ENCODE measurements at places on chromosomes 5 and 9.

- peak; percentile 89 for DNase-seq
These were observed 44.2 kb downstream of the SH3PXD2B start for GRCh38 chr5:172410160-172410559.

GRCh38 chr5:143471041-143471509 lies 67.6 kb upstream of the NR3C1 start:
- DNase-seq: peak; percentile 46

DNA sequence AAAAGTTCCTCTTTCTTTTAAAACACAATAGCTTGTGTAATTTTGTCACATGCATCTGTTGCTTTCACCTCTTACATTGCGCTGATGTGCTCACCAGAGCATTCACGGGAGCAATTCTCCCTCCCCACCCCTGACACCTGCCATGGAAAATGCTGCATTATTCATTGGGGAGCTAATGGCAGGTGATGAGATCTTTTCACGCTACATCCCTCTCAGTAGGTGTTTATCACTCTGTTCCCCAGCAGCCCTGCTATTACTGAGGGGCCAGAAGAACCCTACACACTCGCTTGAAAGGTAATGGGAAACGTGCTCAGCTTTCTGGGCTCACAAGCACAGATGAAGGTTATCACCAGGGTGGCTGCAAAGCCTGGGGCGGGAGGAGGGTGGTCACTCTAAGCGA lies 398.0 kb downstream of the PSAT1 start:
- no peak for DNase-seq

DNA sequence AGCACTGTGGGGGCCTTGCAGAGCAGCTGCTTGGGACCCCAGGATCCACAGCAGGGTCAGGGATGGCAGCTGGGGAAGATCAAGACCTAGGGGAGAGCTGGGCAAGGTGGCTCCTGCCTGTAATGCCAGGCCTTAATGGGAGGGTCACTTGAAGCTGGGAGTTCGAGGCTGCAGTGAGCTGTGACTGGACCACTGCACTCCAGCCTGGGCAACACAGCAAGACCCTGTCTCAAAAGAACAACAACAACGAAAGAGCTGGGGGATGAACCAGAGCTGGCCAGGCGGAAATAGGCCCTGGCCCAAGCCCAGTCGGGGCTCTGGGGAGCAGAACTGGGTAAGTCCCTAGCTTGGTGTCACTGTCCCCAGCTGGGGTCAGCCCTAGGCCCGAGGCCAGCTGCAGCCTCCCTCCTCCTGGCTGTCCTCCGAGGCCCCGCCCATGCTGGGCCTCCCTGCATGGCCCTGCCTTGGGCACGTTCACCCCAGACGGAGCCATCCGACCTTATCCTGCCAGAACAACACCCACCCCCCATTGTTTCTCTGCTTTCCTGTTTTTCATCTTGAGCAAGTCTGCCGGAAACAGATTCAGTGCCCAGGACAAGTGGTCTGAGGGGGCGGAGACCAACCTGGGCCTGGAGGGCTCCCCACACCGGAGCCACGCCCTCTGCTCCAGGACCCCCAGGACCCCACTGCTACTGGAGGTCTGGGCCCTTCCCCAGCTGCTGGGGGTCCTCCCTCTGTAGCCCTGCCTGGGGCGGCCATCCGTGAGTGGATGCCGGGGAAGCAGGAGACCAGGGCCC lies 1.9 kb downstream of the DIPK1B start:
- DNase-seq: no peak

GRCh38 chr5:134447815-134448520 lies 36.3 kb upstream of the CDKN2AIPNL start:
- no peak for DNase-seq

- no peak for DNase-seq
These were observed 29.4 kb downstream of the ATPSCKMT start for GRCh38 chr5:10220248-10220647.

DNA sequence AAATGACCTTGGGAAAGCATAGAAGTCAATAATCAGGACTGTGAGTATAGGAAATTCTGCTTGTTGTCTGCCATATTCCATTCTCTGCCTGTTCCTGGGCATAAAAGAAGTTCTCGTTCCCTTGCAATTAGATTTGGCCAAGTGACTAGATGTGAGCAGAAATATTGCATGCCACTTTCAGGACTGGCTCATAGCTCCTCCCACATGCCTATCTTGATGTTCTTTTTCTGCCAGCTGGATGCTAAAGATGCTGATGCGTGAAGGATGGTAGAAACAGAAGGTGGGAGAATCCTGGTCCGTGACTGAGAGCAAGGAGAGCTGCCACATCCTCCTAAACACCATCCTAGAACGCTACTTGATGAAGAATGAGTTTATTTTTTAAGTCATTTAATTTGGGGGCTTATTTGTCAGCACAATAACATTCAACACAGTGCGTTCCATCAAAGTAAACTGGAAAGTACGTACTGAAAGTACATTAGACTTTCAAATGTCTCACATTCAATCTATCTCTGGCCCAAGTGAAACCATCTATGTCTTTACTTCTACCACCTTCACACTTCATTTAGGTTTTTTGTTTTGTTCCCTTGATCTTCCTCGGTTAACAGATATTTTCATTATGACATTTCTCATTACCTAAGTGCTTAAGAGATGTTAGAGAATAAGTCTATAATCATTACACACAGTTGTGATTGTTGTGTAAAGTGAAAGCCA lies 648.5 kb downstream of the RAB3C start:
- DNase-seq: no peak

DNA sequence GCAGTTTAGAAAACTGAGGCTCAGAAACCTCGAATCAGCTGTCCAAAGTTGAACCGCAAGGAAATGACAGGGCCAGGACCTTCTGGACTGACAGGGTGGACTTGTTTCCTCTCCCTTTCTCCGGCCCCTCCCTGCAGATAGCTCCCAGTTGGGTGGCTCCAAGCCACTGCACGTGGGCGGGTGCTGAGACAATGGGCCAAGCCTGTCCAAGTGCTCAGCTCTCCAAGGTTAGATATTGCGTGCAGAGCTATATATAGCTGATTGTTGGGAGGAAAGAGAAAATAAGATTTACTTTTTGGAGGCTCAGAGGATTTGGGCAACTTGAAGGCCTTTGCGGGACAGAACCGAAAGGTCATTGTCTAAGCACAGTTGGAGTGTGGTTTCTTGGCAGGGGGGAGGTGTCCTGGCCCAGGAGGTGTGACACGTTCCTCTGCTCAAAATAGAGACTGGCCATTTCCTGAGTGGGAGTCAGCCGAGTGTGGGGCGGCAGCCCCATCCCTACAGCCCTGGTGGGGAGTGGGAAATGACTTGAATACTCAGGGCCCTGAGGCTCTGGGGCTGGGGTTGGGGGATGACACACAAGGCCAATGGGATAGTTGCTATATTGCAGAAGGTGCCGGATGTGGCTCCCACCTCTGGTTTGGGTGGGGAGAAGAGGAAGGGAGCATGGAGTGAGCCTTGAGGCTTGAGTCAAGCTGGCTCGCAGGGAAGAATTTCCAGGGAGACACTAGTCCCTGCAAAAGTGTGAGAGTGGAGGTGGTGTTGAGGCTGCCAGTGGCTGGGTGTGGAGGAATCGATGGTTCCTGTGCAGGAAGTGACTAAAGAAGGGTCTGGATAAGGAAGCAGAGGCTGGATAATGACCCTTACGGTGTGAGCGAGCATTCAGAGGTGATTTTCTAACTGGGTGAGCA lies 44.4 kb upstream of the SMAD5 start:
- no peak for DNase-seq

GRCh38 chr5:109688630-109688969 lies 1.1 kb upstream of the MAN2A1 start:
- DNase-seq: peak; percentile 31

- DNase-seq: no peak
These were observed 126.3 kb downstream of the CEMIP2 start for GRCh38 chr9:71642056-71642455.

GRCh38 chr5:42531611-42532010 lies 108.4 kb downstream of the GHR start:
- DNase-seq: no peak

GRCh38 chr9:81031422-81032029 lies 657.8 kb downstream of the TLE1 start:
- peak; percentile 14 for DNase-seq

GRCh38 chr9:34139477-34140146 lies 13.1 kb upstream of the DCAF12 start:
- peak; percentile 90 for DNase-seq

- no peak for DNase-seq
These were observed 36.8 kb downstream of the HMGCR start for GRCh38 chr5:75373862-75374261.

DNA sequence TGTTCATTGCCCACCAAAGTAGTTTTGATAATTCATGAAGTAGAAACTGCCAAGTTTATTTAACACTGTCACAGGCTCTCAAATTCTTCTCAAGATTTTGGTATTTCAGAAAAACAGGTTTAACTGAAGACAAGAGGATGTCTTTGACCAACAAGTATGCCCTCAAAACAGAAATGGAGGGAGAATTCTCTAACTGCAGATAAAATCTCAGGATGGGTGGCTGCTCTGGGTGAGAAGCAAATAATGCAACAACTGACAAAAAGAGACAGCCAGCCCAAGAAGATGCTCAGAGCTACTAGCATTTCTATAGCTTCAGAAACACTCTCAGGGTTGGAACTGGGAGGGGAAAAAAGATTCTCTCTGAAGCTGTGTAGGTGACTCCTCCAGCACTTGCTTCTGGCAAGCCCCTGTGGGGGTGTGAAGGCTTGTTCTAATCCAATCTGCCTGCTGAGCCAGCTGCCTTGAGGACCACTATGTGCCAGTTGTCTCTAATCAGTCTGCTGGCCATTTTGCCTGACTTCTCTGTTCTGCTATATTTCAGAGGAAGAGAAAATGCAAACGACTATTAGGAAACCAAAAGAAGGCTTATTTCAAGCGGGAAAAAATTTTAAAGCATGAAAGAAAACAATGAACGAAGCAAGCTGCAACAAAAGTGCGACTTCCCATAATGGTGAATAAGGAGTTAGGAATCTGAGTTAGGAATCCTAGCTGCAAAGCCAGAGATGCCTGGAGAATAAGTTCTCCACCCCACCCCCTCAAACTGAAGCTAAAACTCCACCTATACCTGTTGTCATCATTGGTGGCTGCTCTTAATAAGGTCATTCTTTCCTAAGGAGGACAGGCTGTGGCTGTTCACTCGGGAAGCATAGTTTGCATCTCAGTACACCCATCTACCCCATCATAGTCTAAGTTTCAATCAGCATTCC lies 147.5 kb downstream of the GNAQ start:
- peak; percentile 63 for DNase-seq

DNA sequence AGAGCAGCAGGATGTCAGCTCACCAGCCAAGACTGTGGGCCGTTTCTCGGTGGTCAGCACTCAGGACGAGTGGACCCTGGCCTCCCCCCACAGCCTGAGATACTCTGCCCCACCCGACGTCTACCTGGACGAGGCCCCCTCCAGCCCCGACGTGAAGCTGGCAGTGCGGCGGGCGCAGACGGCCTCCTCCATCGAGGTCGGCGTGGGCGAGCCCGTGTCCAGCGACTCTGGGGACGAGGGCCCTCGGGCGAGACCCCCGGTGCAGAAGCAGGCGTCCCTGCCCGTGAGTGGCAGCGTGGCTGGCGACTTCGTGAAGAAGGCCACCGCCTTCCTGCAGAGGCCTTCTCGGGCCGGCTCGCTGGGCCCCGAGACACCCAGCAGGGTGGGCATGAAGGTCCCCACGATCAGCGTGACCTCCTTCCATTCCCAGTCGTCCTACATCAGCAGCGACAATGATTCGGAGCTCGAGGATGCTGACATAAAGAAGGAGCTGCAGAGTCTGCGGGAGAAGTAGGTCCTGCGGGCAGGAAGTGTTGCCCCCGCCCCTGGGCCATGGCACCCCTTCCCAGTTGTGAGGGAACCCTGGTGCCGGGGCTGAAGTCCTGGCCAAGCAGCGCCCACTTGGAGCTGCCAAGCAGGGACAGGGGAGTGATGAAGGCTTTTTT lies 108.9 kb downstream of the WNK2 start:
- DNase-seq: no peak

- DNase-seq: peak; percentile 38
These were observed 97.4 kb upstream of the TRIM32 start for GRCh38 chr9:116589392-116590354.

DNA sequence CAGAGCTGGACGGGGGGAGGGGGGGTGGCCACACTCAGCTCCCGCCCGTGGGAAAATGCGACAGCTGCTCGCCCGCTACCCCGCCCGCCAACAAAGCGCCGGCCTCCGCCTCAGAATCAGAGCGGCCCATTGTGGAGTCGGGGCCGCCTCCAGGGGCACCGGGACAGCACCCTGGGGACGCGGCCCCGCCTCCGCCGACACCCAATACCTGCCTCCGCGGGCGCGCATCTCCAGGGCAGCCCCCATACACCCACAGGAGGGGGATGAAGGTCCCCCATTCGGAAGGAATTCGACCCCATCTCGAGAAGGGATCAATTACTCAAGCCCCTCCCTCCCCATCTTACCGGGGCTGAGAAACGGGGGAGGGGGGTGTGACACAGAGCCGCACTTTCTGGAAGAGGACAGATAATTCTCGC lies 1.3 kb downstream of the NOTCH1 start:
- peak; percentile 22 for DNase-seq

GRCh38 chr5:178688551-178688950 lies 41.9 kb downstream of the ZNF354A start:
- DNase-seq: no peak

- DNase-seq: peak; percentile 50
These were observed 854 bp upstream of the ARL15 start for GRCh38 chr5:54311176-54311677.

DNA sequence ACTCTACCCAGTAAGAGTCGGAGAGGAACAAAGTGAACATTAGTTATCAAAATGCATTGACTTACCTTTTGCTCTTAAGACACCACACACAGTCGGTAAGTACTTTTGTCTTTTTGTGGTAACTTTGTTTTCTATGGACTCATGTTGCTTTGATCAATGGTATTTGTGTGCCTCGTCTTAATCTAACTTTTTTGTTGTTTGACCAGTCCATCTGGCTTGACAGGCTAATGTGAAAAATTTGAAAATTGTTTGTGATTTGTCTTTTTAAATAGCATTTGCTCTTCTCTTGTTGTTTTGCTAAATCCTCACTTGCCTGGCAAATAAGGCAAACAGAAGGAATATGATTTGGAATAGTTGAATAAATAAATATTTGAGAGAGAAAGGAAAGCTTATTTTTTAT lies 71.4 kb upstream of the CHD1 start:
- no peak for DNase-seq

- DNase-seq: no peak
These were observed 160.5 kb downstream of the ENTREP1 start for GRCh38 chr9:69485466-69485865.

- peak; percentile 41 for DNase-seq
These were observed 45.9 kb downstream of the EHMT1 start for GRCh38 chr9:137664676-137665075.

- DNase-seq: peak; percentile 47
These were observed 127.4 kb downstream of the BARX1 start for GRCh38 chr9:93827545-93828330.
